MV-4-11 (cell line): ENCODE measurements at places on chromosomes 6 and 20.

DNA sequence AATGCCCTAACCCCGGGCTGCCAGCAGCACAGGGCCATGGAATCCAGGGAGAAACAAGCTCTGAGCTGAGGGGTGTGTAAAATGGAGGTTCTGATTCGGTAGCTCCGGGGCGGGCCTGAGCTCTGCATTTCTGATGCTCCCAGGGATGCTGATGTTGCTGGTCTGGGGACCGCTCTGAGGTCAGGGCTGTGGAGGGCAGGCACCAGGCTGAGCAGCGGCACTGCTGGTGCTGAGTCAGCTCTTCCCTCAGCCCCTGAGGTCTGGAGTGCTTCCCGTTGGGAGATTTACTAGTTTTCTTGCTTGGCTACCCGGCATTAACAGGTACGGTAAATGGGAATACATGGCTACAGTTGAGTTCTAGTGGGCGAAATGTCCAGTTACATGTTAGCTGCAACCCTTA, 18.6 kb upstream of the CST3 start:
- peak; percentile 32 for DNase-seq

GRCh38 chr20:32485770-32486478, 99.2 kb downstream of the NOL4L start:
- DNase-seq, result no peak

GRCh38 chr6:21455071-21455470, 138.5 kb upstream of the SOX4 start:
- DNase-seq, result no peak

GRCh38 chr6:157428427-157429202, 47.6 kb downstream of the ZDHHC14 start:
- no peak for DNase-seq

GRCh38 chr6:814378-815347, 121.7 kb upstream of the EXOC2 start:
- DNase-seq, result no peak

DNA sequence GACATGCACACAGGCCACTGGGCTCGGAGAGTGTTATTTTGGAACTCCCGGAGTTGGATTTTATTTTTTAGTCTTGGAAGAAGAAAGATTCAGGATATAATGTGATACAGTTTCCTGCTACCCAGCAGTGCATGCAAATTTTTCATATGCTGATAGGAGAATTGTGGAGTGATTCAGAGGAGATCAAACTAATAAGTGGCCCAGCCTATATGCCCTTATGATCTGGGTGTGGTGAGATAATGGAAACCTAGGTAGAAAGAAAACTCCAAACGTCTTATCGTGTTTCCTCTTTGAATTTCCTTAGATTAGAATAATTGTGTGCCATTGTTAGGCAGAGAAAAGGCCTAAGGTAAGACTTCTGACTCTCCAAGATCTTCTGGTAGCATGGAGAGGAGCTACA, 401.2 kb upstream of the BTBD3 start:
- no peak for DNase-seq

DNA sequence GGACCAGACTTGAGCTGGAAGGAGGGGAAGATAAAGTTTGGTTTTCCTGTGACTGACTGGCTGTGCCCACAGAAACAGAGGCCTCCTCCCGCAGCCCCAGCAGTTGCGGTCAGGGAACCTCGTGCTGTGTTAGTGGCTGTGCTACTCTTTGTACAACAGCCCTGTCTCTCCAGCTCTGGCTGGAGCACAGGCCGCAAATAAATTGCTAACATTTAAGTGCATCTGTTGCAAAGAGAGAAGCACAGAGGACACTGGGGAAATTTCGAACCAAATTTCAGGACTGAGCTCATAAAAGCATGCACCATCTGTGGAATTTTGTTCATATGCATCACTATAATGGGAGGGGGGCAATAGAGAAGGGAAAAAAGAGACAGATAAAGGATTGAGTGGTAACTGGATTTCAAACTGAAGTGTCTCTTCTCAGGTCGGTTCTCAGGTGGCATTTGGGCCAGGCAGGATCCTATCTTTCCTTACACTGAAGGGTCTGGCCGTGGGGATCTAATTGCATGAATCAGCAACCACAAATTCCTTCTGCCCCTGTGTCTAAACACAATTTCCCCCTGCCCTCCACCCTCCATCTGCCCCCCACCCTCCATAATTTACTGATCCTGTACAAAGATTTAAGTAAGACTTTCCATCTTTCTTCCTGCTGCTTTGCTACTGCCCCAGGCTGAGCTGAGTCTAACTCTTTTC, 88.9 kb upstream of the ATXN1 start:
- DNase-seq, result peak; percentile 88

- DNase-seq, result no peak
Observed at GRCh38 chr6:43269273-43270007, 26.2 kb downstream of the TTBK1 start.
